ENCODE measurements at places on chromosomes 3 and 15.

DNA sequence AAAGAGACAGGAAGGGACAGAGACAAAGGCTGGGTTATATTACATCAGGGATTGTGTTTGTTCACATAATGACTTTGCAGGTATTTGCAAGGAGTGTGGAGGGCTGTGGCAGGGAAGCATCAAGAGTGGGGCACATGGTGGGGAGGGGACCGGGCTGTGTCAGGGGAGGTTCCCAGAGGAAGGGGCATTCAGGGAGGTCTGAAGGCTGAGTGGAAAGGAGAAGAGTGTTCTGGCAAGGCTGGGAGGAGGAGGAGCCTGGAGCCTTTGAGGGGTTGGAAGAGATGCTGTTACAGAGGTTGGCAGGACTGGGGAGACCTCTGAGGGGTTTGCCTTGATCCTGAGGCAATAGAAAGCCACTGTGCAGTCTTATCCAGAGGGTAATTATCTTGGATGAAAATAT, 49.4 kb downstream of the EXOG start:
- DNase-seq, result no peak

DNA sequence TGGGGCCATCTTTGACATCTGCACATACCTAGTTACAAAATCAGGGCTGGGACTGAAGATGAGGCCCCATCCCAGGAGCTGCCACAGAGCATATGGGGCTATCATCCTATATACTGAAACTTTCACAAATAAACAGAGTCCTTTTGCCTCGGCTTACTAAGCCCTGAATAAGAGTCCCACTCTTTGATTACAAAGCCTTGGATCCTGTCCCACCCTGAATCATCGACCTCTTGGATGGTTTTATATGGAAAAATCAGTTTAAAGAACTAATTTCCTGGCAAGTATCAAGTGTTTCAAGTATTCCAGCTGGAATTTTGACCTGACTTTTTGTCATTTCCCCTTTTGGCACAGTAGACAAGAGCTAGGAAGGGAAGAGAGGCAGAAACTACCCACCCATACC, 331.3 kb upstream of the FRG2C start:
- peak; percentile 4 for DNase-seq

GRCh38 chr3:52220380-52221026, 4.9 kb downstream of the TLR9 start:
- DNase-seq, result no peak

- DNase-seq, result no peak
Observed at GRCh38 chr3:59341459-59341858, 291.6 kb upstream of the CFAP20DC start.

DNA sequence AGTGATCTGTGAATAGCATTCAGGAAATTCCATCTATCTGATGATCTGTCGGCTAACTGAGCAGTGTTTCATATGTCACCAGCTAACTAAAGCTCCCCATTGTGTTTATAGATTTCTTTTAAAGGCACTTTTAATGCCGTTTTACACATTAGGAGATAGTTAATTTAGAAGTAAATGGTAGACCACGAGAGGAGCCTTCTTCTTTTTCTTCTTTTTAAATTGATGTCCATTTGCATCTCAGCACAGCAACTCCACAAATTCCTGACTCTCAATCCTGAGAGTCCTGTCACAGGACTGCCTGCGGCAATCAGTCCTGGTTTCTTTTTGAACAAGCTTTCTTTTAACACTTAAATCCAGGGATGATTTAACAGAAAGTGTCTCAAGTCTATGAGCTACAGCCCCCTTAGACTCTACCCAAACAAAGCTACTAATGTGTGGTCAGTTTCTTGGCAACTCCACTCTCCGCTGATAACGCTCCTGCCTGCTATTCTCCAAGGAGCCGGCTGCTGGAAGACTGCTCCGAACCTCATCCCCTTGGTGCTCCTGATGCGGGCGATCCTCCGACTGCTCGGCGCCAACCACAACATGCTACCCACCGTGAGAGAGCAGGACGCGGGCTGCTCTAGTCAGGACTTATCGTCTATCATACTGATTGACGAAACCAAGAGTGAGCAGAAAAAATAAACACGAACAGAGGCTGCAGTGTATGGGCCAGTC, 421.4 kb downstream of the MECOM start:
- no peak for DNase-seq

- DNase-seq, result no peak
Observed at GRCh38 chr15:50911621-50912020, 3.1 kb downstream of the AP4E1 start.

- DNase-seq, result no peak
Observed at GRCh38 chr3:118412503-118412902, 622.1 kb downstream of the IGSF11 start.

- no peak for DNase-seq
Observed at GRCh38 chr3:29936054-29936453, 655.2 kb downstream of the RBMS3 start.

GRCh38 chr15:78988361-78988911, 43.6 kb upstream of the CTSH start:
- peak; percentile 96 for DNase-seq

DNA sequence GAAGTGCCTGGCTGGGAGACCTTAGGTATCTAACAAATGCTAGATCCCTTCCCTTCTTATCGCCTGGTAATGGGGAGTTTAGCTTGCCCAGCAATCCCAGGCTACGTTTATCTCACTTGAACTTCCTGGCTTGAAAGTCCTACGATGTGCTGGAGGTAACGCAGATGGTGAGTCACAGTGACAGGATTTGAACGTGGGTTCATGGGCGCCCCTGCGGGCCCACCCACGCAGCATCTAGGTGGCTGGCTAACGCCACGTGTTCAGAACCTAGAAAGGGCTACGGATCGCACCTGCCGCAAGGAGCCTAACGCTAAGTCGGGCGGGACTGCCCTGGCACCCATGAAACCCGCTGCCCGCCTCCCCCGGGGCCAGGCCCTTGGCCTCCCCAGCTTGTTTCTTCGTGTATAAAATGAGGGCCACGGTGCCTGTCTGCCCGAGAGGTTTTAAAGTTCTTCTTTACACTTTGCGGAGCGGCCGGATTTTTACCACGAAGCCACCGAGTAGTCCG, 600 bp upstream of the USP3 start:
- no peak for DNase-seq

- no peak for DNase-seq
Observed at GRCh38 chr3:149247929-149248691, 26.5 kb upstream of the CP start.

- no peak for DNase-seq
Observed at GRCh38 chr3:20008646-20009045, 3.4 kb downstream of the PP2D1 start.

- DNase-seq, result no peak
Observed at GRCh38 chr3:11606865-11607440, 36.8 kb downstream of the VGLL4 start.

DNA sequence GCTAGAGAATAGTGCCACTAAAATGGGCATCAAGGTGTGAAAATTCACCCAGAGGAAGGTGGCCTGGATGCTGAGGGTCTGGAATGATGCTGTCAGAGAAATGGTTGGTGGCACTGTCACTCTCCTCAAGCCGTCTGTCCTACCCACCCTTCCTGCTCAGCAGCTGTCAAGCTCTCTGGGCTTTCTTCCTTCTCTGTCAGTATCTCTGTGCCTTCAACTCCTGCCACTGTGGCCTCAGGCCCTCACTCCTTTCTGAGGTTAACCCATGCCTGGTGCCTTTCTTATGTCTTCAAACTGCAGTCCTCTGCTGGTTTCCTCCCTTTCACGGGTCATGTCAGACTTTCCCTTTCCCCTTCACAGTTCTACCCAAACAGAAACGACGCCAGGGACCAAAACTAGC, 4.4 kb downstream of the MYO5C start:
- DNase-seq, result no peak

DNA sequence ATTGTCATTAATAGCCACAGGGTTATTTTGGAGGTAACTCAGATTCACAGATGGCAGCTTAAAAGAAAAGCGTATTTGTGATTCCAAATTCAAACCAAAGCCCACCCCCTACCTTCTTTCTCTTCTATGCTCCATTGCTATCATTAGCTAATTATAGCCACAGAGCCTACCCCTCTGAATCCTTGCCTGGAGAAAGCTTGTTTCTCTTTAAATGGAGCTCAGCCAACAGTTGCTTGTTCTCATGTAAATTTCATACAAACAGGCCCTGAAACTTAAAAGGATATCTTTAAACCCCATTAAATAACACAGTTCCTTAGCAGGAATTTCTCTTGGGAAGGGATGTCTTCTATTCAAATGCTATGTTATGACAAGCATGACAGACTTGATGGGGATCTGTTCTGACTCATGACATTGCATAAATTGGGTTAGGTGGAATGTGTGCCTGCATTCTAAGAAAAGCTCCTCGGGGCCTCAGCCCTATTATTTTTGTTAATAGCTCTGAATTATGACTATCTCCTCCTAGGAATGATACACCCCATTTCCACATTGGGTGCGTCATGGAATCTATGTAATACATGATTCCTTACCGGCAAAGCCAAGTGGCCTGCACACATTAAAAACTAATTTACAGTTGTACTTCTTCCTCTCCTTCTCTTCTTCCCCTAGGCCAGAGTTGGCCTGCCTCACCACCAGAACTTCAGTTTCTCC, 265.8 kb downstream of the TAFA4 start:
- no peak for DNase-seq

DNA sequence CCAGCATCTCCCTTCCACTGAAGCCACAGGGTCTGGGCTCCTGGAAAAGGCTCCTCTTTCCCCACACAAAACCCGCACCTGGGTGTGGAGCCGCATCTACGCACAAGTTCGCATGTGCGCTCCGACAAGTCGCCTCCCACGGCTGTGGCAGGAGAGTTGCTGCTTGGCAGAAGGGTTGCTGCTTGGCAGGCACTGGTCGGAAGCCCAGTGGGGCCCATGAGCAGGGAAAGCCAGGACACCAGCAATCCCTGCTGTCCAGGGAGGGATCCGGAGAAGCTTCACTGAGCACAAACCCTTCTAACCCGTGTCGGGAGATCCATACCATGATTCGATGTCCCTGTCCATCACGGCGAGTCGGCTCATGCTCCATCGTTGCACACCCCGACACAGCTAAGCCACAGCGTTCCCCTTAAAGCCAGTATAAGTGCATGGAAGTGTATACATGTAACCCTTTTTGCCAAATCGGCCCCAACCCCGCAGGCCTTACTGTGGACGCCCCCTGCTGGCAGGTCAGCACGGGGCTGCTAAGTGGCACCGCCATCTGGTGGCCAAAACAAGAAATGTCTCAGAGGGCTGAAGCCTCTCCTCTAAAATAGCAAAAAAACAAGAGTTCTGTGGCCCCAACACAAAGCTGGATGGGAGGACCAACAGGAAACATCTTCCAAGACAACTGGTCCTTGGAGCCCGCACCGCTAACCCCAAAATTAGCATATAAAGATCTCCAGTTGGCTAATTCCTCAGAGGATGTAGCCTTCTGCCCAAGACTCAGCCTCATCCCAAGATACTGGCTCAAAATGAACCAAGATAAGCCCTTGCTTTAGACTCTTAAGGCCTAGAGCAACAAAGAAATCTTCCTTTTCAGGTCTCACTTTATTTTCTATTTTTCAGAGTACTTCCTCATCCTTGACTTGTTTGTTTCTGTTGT, 8.3 kb downstream of the ANKRD63 start:
- DNase-seq, result no peak

- DNase-seq, result no peak
Observed at GRCh38 chr3:153266619-153267018, 104.6 kb downstream of the RAP2B start.

- DNase-seq, result no peak
Observed at GRCh38 chr3:116165135-116165534, 280.2 kb downstream of the LSAMP start.

GRCh38 chr3:481111-481510, 284.5 kb downstream of the CHL1 start:
- no peak for DNase-seq

DNA sequence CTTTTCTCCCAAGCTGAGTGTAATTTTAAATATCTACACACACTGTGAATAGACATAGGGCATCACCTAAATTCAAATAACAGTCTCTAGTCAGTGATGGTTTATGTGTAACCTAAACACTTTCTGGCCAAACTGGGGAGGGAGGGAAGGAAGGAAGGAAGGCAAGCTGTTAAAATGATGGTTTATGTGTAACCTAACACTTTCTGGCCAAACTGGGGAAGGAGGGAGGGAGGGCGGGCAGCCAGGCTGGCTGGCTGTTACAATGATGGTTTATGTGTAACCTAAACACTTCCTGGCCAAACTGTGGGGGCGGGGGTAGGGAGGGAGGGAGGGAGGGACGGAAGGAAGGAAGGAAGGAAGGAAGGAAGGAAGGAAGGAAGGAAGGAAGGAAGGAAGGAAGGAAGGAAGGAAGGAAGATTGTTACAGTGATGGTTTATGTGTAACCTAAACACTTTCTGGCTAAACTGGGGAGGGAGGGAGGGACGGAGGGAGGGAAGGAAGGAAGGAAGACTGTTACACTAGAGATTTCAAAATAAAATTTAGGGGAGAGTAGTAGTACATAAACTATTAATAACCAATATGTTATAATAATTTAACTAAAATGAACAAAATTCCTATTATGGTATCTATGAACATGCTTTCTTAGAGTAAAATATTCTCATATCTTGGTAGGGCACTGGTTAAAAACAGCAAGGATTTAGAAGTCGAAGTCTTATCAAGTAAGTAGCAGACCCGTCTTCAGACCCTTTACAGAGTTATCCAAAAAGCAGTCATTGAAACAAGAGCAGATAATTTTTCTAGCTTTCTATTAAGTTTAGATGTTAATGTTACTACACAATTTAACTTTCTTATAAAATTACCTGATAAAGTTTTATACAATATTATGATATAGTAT, 148.1 kb downstream of the LMLN start:
- no peak for DNase-seq

DNA sequence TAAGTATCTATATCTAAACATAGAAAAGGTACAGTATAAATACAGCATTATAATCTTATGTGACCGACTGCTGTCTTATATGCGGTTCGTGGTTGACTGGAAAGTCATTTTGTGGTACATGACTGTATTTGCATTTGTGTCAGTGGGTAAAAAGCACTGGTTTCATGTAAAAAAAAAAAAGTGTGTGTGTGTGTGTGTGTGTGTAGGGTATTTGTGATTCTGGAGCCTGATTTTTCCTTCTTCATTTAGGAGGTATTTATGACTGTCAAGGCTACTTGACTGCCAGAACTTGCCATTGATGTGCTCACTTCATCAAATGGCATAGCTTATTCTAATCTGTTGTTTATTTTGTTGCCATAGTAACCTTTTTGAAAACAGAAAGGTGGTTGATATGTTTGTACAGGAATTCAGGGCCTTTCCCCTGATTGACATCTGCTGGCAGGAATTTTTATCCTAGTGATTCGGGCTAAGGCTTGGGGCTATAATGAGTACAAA, 63.2 kb downstream of the AKAP13 start:
- DNase-seq, result no peak

DNA sequence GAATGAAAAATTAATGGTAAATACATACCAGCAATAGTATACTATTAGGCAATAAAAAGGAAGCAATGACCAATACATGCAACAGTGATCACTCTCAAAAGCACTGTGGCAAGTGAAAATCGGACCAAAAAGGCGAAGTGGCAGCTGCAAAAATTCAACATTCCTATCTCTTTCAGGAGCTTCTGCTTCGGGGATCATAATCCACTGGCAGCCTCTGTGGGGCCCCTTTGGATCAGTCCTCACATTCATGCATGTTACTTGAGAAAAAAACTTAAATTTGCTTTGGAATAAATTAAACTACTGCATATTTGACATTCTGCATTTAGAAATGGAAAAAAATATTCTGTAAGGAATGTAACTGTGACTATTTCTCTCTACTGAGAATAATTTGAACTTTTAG, 425.6 kb downstream of the NR2F2 start:
- DNase-seq, result no peak

GRCh38 chr3:16419640-16420241, 93.8 kb downstream of the RFTN1 start:
- DNase-seq, result no peak

GRCh38 chr3:139970526-139970925, 35.5 kb downstream of the CLSTN2 start:
- no peak for DNase-seq
